ENCODE measurements at places on chromosomes 7 and 10. TPM values are rescaled to one million over a fixed set of nuclear protein-coding genes. Genes with fewer than 3 reads are reported as not detected.

- no peaks in the 10 kb centered on the region for H3K27me3 ChIP-seq
- no peaks in the 10 kb centered on the region for H3K36me3 ChIP-seq
- no peak overlapping the region for H3K4me3 ChIP-seq
- H3K4me1 ChIP-seq: peaks cover 7% of the 10 kb centered on the region
- no peak for DNase-seq
- no peak overlapping the region for H3K27ac ChIP-seq
These were observed 558.9 kb downstream of the DNAJB6 start for GRCh38 chr7:157895520-157896375.

GRCh38 chr10:89710753-89711152 is 9.4 kb downstream of the KIF20B start:
- H3K4me3 ChIP-seq: no peak overlapping the region
- no peaks in the 10 kb centered on the region for H3K27me3 ChIP-seq

DNA sequence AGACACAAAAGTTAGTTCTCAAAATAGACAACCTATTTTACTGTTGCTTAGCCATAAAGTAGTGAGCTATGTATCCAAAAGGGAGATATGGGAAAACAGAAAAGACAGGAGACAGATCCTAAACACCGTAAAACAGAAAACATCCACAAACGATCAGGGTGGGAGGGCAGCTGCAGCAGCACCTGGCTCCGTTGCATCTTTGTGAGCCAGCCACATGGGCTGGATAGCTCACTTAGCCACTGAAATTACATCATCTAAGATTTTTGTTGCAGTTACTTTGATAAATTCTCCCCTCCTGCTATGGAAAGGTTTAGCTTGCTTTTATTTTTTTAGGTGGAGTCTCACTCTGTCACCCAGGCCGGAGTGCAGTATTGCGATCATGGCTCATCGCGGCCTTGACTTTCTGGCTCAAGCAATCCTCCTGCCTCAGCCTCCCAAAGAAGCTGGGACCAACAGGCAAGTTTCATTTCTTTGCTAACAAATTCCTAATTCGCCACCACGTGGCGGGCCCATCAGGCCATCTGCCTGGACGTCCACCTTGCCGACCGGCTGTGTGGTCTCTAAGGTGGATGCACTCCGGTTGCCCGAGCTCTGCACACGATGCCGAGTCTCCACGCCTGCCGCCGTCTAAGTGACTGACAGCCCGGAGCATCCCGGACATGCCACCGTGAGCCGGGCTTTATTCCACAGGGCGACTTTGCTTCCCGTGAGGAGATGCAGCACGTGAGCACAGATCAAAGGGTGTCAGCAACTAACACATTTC is 159.8 kb downstream of the DIP2C start:
- no peaks in the 10 kb centered on the region for H3K36me3 ChIP-seq
- H3K4me1 ChIP-seq: no peaks in the 10 kb centered on the region
- H3K27me3 ChIP-seq: peaks cover 3% of the 10 kb centered on the region
- H3K4me3 ChIP-seq: no peak overlapping the region

- no peaks in the 10 kb centered on the region for H3K36me3 ChIP-seq
- H3K27me3 ChIP-seq: peaks cover 13% of the 10 kb centered on the region
- H3K4me1 ChIP-seq: no peaks in the 10 kb centered on the region
- no peak overlapping the region for H3K4me3 ChIP-seq
- DNase-seq: peak; percentile 30
These were observed 41.5 kb downstream of the ASB4 start for GRCh38 chr7:95527033-95527775.

SNX10 gene
- 35.5 TPM for total RNA-seq

DNA sequence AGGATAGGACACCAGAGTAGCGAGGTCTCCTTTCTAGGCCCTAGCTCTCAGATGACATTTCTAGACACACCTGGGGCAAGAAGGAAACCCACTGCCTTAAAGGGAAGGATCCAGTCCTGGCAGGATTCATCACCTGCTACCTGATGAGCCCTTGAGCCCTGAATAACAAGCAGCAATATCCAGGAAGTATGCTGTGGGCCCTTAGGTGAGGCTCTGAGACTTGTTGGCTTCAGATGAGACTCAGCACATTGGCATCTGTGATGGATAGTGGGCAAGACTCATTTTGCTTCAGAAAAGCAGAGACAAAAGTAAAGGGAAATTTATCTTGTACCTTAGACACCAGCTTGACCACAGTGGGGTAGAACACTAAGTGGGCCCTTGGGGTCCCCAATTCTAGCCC is 238.4 kb upstream of the MEOX2 start:
- no peaks in the 10 kb centered on the region for H3K4me1 ChIP-seq
- no peaks in the 10 kb centered on the region for H3K27me3 ChIP-seq
- H3K27ac ChIP-seq: no peak overlapping the region
- no peak for DNase-seq

DNA sequence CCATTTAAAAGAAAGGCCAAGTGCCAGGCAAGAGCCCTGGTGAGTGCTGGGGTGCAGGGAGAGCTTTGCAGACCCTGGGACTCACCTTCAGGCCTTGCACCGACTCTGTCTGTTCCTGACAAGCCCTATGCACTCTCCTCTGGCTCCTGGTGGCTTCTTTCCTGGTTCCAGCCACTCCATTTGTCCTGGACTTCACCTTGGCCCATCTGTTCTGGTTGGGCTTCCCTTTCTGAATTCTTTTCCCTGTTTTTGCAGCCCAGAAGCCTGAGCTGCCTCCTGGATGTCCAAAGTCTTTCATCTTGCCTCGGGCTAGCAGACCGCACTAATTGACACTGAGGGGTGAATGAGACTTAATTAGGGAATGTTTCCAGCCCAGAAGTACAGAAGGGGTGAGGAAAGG is 60.5 kb downstream of the PYROXD2 start:
- H3K36me3 ChIP-seq: no peaks in the 10 kb centered on the region
- H3K27ac ChIP-seq: no peak overlapping the region
- no peaks in the 10 kb centered on the region for H3K4me1 ChIP-seq

DNA sequence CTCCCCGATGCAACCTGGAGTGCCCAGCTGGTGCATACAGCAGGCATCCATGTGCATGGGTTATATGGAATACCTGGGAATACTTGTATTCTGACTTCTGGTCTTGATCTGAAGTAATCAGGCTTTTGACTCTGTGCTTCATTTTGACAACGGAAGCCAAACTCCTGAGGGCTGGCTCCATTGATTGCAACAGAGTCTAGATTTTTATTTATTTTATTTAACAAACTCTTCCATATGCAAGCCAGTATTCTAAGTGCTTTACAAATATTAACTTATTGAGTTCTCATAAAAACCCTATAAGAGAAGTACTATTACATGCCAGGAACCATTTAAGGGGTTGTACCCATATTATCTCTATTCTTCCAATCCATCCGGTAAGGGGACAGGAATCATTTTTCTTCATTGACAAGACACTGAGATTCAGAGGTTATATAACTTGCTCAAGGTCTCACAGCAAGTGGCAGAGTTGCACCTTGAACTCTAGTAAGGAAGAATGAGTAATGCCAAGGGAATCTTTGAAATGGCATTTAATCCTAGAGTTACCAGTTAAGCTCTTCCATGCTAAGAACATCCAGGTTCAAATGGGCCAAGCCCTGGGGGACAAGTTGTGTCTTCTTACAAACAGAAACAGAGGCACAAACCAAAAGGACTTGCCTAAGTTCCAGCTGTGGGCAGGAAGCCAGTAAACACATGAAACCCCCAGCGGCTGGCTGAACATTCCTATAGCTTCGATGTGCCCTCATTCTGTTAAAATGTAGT is 241.0 kb downstream of the WDR11 start:
- H3K27me3 ChIP-seq: no peaks in the 10 kb centered on the region
- H3K27ac ChIP-seq: no peak overlapping the region
- no peak overlapping the region for H3K4me3 ChIP-seq

OR2A5 gene
- not detected for total RNA-seq

All from activated CD4-positive, alpha-beta T cell treated with anti-CD3 and anti-CD28 coated beads for 36 hours (primary cell).